Activated CD8-positive, alpha-beta memory T cell treated with anti-CD3 and anti-CD28 coated beads, Interleukin-2, amount 50 U/mL, for 4 hours (primary cell): ENCODE measurements at places on chromosomes 11 and 22.

- DNase-seq: no peak
Measured at GRCh38 chr22:41668971-41669911, 19.4 kb downstream of the SNU13 start.

- DNase-seq: no peak
Measured at GRCh38 chr22:41766476-41766875, 34.0 kb upstream of the CCDC134 start.

DNA sequence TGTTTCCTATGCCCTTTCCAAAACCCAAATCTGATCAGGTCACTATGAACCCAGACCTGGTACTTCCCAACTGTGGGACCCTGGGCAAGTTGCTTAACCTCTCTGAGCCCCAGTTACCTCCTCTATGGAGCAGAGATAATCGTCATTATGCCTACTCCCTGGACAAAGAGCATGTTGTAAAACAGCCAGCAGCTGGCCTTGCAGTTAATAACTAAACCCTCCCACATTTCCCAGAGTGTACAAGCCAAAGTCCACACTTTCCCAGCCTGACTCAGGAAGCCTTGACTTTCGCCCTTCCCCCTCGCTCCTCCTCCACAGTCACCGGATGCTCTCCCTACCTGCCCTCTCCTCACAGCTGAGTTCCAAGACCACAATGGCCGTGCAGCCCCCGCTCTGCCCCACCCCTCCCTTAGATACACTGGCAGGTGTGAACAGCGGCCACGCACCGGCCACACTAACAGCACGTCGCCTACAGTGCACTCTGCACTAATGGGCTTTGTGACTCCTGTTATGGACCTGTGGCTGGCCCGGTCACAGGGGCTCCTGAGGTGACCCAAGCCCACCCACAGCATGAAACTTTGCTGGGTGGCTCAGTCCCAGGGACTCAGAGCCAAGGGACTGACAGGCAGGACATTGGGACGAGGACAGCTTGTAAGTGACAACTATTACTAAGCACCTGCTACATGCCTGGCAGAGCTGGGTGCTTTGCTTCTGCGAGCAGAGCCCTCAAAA is 15.6 kb upstream of the MFNG start:
- DNase-seq: no peak

DNA sequence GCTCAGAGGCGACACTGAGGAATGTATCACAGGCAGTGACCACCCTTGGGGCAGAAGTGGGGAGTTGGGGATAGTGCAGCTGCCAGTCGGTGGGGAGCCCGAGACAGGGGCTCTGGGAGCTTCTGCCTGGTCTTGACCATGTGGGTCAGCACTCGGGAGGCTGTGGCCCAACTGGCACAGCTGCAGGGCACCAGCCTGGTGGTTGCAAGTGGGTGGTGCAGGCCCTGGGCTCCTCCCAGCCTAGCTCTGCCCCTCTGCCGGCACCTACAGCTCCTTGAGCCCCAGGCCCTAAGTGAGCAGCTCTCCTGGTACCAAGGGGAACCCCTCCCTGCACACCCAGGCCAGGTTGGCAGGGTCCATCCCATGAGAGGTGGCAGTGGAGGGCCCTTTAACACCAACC is 12.6 kb upstream of the RASL10A start:
- DNase-seq: no peak

DNA sequence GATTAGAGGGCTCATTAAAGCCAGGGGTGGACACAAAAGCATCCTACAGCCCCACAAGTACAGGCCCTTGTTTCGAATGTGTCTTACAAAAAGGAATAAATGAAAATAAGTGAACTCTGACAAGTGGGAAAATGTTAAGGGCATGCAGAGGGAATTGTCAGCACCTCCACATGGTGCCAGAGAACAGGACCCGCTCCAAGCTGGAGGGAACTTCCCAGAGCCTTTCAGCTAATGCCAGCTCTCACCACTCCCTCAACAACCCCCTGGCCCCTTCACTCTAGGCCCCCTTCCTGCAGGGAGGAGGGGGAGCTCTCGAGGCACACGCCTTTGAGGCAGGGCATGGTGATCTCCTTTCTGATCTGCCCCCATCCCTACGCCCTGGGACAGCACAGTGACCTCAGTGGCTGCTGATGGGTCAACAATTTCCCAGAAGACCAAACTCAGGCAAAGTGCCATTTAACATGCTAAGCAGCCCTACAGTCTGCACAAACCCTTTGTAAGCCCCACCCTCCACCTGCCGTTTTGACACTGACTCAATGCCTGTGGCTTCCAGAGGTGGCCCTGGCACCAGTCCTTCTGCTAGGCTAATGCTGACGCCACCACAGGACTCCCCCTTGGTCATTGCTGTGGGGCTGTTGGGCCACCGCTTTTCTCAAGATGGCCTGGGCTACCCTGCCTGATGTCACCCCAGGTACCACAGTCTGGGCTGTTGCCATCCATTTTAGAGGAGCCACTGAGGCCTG is 12.5 kb upstream of the CHST1 start:
- no peak for DNase-seq

- no peak for DNase-seq
Measured at GRCh38 chr22:44947049-44947448, 62.8 kb downstream of the PHF21B start.

GRCh38 chr11:45798793-45799441 is 6.0 kb upstream of the SLC35C1 start:
- no peak for DNase-seq

DNA sequence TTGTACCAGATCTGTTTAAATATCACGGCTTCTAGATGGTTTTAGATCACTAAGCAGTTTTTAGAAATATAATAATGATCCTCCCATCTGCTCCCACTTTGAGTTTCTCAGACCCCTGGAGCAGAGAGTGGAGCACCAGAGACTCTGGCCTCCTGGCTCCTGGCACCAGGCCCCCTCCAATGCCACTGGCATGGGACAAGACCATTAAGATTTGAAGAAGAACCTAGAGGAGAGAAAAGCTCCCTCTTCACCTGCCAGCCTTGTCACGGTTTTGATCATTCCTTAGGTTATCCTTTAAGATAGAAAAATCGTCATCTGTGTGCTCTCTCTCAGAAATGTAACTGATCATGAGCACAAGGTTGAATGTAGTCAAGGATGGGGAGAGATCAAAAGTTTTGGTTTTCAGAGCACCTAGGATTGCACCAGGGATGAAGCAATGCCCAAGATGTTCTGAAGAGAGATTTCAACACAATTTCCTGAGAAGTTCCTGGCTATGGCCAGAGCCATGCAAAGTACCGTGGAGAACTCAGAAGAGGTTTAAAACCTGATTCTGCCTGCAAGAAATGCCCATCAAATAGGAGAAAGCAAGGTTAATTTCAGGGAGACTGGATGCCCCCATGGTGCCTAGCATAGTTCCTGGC is 22.2 kb downstream of the IL10RA start:
- no peak for DNase-seq

GRCh38 chr11:65884716-65885092 is 3.6 kb downstream of the FIBP start:
- peak; percentile 82 for DNase-seq
